ENCODE measurements at places on chromosomes 13 and 19.

DNA sequence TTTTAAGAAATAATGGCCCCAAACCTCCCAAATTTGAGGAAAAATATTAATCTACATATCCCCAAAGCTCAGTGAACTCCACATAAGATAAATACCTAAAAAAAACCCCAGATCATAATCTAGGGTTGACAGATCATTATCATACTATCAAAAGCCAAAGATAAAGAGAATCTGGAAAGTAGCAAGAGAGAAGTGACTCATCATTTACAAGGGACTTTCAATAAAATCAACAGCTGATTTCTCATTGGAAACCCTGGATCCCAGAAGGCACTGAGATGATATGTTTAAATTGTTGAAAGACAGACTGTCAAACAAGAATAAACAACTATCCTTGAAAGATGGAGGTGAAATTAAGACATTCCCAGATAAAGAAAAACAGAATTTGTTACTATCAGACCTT, 199.3 kb downstream of the KCNRG start:
- no peak for DNase-seq

GRCh38 chr13:99967869-99968520, 3.6 kb downstream of the ZIC5 start:
- no peak for DNase-seq

GRCh38 chr13:98515818-98516465, 61.0 kb downstream of the STK24 start:
- no peak for DNase-seq

GRCh38 chr13:66222926-66223325, 1007.2 kb downstream of the PCDH9 start:
- no peak for DNase-seq
